ENCODE measurements at places on chromosomes 11 and 22.

- no peak for DNase-seq
These were observed 46.9 kb downstream of the ME3 start for GRCh38 chr11:86625544-86625943.

GRCh38 chr22:27823221-27823620 is 21.7 kb upstream of the MN1 start:
- no peak for DNase-seq

GRCh38 chr11:33622186-33622585 is 78.4 kb downstream of the C11orf91 start:
- no peak for DNase-seq

- DNase-seq, result peak; percentile 20
These were observed 7.5 kb downstream of the HSPA8 start for GRCh38 chr11:123054301-123055065.

GRCh38 chr11:60314635-60315321 is 12.3 kb upstream of the MS4A6E start:
- no peak for DNase-seq

DNA sequence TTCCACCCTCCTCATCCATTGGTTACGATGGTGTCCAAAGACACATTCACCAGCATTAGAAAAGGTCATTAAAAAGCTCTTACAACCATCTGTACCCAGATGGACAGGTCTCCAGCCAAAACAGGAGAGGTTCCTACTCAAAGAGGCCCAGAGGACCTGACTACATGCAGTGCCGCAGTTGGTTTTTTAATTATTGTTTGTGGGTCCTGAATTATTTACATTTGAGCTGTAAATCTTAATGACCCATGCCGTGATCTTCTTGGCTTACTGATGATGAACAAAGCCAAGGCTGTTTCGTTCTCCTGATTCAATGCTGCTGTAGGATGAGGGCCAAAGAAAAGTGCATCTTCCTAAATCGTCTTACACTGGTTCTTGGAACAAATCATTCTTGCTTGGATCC is 83.7 kb downstream of the CADM1 start:
- no peak for DNase-seq

GRCh38 chr11:11758603-11759196 is 83.1 kb upstream of the USP47 start:
- no peak for DNase-seq

DNA sequence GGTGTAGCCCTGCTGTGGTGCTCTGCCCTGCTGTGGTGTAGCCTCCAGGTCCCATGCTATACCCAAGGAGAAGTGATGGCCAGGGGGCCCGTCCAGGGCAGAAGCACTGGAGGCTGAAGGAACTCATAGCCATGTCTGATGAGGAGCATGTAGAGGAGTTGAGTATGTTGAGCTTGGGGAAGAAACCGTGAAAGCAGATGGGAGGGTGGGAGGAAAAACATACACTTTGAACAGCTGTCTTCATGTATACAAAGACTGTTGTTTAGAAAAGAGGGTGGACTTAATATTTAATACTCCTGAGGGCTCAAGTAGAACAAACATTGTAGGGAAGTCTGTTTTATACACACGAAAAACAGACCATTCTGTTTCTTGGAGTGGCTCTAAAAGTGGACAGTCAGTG is 26.6 kb upstream of the TTC12 start:
- no peak for DNase-seq

GRCh38 chr11:117833401-117833891 is 8.9 kb upstream of the FXYD2 start:
- DNase-seq, result no peak

DNA sequence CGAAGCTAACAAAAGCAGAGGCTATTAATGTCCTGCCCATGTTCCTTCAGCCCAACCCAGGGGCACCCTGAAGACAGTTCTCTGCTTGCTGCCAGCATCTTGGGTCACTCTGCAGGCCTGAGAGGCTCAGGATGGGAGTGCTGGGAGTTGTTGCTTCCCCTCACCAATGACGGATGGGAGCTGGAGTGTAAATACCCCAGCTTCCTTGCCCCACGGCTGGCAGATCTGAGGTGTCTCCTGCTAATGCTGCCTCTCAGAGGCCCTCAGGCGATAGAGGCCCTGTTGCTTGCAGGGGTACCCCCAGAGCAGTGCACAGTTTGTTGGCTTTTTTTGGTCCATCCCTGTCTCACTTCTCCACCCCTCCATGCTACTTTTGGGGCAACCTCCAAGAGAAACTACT is 32.9 kb downstream of the IFT27 start:
- DNase-seq, result no peak

DNA sequence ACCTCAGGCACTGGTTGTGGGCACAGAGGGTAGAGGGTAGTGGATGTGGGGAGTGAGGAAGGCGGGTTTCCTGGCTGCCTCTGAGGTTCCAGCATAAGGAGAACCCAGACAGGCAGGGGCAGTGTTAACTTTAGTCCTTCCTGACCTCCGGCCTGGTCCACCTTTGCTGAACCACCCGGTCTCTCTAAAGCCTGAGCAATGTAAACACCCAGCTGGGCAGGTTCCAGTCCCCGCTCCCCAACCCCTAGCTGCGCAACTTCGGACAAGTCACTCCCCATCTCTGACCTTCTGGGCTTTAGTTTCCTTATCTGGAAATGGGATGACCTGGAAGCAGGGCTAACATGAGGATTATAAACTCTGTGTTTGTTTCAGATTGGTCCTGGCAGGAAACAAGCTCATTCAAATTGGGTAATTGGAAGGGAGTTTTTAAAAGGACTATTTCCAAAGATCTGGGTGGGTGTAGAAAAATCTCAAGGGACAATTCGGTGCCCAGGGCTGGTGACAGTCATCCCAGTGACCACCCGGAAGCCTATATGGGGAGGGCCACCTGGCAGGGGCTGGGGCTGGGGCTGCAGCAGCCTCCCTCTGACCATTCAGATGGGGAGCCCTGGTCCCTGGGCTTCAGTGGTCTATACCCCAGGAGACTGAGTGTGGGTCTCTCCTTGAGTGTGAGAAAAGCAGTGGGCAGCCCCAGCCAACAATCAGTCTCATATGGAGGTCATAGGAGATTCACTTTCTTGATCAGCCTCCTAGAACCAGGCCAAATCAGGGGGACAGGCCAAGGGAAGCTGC is 108.3 kb upstream of the SYT13 start:
- no peak for DNase-seq

GRCh38 chr11:116605543-116606459 is 167.0 kb downstream of the BUD13 start:
- DNase-seq, result no peak

DNA sequence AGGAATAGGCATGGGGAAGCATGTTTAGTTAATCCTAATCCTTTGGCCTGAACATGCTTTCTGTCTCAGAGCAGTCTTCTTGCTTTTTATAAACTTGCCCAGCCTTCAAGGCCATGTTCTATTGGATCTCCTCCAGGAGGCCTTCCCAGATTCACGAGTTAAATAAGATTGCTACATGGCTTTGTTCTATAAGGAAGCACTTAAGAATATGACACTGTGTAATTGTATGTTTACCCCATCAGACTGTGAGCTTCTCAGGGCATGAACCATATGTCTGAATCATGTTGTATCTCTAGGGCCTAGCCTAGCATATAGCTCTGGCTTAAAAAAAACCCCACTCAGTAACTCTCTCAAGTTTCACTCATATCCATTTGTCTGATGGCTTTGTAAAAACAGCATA is 26.4 kb upstream of the UCP3 start:
- no peak for DNase-seq

DNA sequence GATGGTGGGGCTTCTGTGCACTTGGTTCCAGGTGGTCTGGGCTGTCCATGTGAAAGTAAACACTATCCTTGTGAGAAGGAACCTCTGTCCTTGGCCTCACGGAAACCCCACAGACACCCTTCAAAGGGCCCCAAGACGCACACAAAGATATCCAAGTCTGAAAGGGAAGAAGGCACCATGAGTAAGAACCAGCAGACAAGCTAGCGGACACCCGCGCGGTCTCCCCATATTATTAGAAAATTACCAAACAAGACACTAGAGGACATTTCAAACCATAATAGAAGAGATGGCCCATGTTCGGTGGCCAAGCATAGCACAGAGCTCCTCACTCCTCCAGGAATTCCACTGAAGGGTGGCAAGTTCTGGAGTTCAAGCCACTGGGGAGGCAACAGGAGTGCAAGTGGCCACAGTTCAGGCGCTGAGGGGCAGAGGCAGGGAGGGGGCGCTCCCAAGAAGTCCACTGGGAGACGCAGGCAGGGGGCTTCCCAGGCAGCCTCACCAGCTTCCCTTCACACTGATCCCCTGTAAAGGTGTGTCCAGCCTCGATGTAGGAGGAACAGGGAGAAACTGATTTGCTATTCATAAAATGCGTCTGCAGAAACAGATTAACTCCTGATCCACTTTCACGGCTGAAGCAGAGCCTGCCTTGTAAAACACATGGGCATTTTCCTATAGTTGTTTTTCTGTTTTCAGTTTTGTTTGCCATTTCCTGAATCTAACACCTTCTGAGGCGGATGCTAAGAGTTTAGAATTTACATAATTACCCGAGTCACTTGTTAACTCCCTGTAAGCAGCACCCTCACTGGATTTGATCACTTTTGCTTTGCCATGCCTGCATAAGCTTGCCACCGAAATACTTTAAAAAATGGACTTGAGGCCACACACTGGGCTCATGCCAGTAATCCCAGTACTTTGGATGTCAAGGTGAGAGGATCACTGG is 9.1 kb upstream of the PPARA start:
- DNase-seq, result no peak

DNA sequence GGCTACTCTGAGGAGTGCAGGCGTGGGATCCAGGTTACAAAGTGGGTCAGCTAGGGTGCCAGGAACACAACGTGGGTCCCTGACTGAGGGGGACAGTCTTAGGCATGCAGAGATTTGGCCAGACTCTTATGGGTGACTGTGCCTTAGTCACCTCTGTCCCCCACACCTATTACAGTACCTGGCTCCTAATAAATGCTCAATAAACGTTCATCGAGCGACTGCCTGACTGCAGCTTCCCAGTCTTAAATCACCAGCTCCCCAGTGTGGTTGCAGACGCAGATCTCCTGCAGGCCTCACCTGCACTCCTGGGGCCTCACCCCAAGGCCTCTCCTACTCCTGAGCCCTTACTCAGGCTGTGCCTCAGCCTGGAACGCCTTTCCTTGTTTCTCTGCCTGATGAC is 3.2 kb upstream of the SUN2 start:
- no peak for DNase-seq

GRCh38 chr11:122488892-122489706 is 166.4 kb upstream of the UBASH3B start:
- no peak for DNase-seq

- DNase-seq, result no peak
These were observed 9.5 kb upstream of the ST3GAL4 start for GRCh38 chr11:126345759-126346585.

- no peak for DNase-seq
These were observed 27.8 kb downstream of the CREB3L1 start for GRCh38 chr11:46305295-46305694.

DNA sequence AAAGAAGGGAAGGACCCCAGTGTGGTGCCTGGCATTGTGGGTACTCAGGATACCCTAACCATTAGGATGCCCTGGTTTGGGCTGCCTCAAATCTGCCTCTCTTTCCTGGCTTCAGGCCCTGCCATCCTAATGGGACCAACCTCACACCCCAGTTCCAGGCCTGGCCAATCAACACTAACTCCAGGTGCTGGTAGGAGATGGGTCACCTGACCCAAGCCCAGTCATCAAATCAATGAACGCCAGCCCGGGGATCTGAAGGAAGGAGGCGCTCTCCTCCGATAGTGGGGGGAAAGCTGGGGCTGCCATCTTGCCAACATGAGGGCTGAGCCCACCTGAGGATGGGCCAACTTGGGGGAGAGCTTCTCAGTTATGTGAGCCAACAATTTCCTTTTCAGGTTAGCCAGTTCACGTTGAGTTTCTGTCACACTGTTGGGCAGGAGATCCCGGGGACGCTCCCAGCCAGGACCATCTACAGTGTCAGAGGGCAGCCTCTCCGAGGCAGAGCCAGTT is 12.7 kb downstream of the MFNG start:
- no peak for DNase-seq

DNA sequence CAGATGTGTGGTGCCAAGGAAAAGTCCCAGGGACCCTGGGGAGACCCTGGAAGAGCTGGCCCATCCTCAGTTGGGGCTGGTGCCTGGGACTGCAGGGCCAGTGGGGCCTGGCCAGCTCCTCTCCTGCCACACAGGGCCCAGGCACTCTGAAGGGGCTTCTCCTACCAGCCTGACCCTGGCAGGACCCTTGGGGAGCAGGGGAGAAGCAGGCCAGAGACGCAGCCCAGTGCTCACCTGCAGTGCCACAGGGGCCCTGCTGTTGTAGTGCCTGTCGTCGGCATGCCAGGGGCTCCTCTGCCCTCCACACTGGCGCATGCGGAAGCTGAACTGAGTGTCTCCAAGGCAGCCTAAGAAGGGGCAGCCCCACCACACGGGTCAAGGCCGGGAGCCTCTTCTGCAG is 9.1 kb downstream of the DENND6B start:
- DNase-seq, result no peak

DNA sequence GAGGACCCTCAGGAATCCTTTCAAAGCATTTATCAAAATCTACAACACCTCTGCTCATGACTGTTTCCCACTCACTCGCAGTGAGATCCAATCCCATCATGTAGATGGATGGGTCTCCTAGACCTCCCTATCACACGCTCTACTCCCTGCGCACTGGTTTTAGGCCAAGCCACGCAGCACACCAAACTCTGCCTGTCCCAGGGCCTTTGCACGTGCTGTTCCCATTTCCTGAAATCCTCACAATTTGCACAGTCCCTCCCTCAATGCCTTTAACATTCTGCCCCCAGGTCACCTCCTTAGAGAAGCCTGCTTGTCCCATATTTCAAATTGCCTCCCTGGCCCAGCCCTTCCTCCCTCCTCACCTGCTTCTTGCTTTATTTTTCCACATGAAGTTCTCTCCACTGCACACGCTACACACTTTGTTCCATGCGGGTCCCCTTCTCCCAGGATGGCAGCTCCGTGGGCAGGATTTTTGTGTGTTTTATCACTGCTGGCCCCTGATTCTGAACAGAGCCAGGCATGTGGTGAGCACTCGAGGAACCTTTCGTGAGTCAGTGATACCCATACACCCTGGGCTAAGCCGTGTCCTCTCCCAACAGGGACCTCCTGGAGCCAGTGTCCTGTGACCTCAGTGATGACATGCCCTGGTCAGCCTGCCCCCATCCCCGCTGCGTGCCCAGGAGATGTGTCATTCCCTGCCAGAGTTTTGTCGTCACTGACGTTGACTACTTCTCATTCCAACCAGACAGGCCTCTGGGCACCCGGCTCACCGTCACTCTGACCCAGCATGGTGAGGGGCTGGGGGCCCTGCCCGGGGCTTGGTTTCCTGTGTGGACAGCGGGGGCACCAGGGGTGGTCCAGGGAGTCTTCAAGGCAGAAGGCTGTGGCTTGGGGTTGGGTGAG is 12.2 kb downstream of the CSF2RB start:
- no peak for DNase-seq

GRCh38 chr22:27617214-27617881 is 184.2 kb downstream of the MN1 start:
- DNase-seq, result no peak

- DNase-seq, result no peak
These were observed 103.1 kb downstream of the PRR5L start for GRCh38 chr11:36399236-36399635.

DNA sequence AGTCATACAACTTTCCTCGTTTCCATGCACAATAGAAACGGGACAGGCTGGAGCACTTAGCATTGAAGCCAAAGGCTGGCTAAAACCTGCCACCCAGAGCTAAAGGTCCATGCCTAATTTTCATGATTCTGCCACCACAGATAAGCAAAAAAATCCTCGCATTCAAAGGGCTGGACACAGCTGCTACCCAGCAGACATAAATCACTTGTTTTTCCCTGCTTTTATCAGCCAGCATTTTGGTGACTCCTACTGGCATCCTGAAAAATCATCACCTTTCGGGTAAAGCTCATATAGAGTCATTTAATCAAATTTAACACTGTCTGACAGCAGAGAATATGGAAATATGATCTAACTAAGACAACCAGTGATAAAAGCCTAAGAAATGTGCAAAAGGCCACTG is 37.9 kb downstream of the ALG9 start:
- DNase-seq, result no peak

All from NCI-H1694 (cell line).